ENCODE measurements at places on chromosomes 6 and 20.
A peak's percentile ranks its signal among the peaks of the same experiment; 100 is the strongest.

DNA sequence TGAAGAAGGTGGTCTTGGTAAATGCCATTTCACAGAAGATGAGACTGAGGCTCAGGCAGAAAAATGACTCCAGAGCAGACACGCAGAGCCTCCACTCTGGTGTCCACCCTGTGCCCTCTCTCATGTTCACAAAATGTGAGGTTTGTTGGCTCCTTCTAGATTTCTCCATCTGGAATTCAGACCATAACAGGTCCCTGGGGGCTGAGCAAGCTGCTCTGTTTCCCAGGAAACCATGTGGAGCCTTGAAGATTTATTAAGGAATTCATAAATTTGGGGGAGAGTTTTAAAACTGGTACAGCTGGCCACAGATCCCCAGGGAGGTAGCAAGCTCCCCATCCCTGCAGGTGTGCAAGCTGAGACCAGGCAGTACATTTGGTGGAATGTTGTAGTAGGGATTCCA lies 38.8 kb upstream of the SIRPA start:
- DNase-seq: no peak

DNA sequence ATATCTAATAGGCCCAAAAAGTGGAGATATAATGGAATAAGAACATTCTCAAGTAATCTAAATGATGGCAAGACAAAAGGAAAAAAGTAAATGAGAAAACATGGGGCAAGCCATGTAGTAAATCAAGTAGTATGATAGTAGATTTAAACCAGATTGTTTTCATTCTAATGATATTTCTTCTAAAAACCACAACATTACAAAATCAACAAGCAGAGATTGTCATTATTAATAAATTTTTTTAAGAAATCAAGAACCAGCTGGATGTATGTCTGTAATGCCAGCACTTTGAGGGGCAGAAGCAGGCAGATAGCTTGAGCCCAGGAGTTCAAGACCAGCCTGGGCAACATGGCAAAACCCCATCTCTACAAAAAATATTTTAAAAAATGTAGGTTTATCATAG lies 155.0 kb downstream of the RNGTT start:
- DNase-seq: no peak

DNA sequence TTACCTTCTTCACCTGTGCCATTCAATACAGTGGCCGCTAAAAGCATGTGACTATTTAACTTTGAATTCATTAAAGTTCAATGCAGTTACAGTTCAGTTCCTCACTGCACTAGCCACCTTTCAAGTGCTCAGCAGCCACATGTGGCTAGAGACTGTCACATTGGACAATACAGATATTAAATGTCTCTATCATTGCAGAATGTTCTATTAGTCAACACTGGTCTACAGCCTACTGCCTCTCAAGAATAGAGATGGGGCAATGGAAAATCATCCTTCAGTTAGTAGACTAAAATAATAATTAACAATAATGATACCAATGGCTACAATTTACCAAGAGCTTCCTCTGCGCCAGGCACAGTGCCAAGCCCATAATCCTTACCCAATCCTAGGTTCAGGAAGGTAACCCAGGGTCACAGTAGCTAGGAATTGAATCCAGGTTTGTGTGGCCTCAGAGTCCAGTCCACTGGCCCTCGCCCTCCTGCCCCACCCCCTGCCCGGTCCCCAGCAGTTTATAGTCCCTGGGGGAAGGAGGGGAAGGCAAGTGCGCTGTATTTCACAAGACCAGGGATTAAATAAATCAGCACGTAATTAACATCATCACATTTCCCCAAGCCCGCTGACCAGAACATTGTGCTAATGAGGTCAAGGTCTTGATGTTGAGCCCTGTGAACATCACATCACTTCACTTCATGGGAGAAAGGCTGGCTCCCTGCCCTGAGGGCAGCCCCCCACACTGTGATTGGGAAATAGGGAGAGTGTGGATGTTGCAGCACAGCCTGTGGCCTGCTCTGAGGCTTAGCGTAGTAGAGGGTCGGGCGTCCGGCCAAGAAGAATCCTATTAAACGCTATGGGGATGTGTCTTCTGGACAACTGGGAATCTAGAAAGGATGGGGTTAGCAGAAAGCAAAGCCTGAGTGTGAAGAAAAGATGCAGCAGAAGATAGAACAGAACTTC lies 147.2 kb downstream of the VEGFA start:
- DNase-seq: peak; percentile 74

- DNase-seq: no peak
Measured at GRCh38 chr6:110933912-110934311, 24.6 kb upstream of the GTF3C6 start.

- peak; percentile 48 for DNase-seq
Measured at GRCh38 chr6:81304466-81304865, 448.0 kb downstream of the TENT5A start.

DNA sequence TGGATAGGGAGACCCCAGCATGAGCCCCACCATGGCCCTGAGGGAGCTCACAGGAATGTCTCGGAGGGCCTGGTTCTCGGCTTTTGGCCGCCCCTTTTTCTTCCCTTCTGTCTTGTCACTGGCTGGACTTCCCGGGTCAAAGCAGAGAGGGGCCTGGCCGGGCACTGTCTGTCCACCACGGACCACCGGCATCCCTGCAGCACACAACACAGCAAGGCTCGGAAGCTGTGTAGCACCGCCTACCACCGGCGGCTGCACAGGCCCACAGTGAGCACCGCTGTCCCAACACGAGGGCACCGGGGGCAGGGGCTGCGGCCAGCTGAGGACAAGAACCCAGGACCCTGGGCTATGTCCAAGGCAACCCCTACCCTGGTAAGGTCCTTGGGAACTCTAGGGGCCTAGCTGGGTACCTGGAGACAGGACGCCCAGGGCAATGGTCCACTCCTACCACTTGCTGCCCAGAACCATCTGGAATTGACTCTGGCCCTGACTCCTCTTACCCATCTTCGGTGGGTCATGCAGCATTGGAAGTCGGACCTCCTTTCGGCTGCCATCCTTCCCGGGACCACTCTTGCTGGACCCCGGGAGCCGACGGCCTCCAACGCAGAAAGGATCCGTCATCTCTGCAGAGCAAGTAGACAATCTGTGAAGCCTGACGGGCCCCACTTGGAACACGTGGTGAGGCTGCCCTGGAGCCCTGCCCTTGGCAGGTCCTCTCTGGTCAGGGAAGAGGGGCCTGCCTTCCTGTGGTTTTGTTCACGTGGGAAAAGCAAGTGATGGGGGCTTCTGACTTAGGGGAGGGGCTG lies 2.2 kb downstream of the ZNF512B start:
- DNase-seq: no peak

- DNase-seq: no peak
Measured at GRCh38 chr6:94175465-94175864, 756.1 kb upstream of the EPHA7 start.

DNA sequence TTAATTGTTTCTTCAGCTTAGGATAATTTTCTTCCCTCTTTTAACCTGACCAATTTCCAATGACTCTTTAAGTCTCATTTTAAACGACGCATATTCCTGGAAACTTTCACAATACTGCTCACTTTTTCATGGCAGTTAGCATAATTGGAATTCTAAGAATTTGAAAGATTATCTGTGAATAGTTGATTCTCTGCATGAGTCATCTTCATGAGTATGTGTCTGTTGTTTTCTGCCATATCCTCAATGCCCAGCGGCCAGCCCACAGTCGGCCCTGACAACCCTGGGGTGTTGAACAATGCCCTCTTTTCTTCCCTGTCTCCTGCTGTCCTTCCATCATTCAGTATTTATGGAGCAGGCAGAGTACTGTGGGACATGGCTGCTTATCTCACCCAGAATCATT lies 554.2 kb downstream of the CDH26 start:
- peak; percentile 2 for DNase-seq

- peak; percentile 96 for DNase-seq
Measured at GRCh38 chr6:81938014-81938856, 185.8 kb upstream of the TENT5A start.

DNA sequence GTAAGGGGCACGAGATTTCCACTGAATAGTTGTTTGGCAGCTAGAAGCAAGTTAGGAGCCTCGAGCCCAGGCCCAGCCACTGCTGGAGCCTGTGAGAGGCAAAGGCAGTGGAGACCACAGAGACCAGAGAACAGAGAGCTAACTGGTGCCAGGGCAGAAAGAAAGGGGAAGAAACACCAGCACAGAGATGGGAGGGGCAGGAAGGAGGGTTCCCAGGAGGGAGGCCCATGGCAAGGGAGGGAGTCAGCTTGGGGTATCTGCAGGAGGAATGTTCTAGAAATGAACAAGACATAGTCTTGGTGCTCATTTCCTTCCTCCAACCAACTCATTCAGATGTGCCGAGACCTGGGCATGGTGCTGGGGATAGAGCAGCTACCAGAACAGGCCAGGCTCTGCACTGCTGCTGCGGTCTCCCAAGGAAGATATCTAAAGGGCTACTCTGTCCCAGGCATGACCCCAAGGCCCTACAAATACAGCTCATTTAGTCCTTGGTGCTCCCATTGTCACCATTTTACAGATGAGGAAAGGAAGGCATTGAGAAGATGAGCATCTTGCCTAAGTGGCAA lies 10.7 kb downstream of the ANGPT4 start:
- no peak for DNase-seq

DNA sequence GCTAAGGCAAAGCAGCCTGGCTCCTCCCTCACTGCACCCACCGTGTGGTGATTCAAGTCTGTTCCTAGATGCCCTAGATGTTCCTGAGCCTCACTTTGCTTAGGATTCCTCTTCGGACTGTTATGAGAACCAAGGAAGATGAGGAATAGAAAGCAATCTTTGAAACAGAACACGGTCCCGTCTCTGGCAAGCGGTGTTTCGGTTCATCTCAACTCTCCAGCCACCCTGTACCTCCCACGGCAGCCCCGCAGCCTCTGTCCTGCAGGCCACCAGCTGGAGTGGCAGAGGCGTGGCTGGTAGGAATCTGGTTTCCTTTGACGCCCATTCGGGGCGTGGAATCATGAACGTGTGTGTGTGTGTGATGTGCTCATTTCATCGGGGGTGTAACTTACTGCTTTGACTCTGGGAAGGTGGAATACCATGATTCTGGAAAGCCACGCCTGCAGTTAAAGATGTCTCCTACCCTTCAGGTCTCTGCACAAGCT lies 21.3 kb downstream of the PDE10A start:
- DNase-seq: no peak

- no peak for DNase-seq
Measured at GRCh38 chr6:168152306-168152963, 73.4 kb upstream of the FRMD1 start.

DNA sequence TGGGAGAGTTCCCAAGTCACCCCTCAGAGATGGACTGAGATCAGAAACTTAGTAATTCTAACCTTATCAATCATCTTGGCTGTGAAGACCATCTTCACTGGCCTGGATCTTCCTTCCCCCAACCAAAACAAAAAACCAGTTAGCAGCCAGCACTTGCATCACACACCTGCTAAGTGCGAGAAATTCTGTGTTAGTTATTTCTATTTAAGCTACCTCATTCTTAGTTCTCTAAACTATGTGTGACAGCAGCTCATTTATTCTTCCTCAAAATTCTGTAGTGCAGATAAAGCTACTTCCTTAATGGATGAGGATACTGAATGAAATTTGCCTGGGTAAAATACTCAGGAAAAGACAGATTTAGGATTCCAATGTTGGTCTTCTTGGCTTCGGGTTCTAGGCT lies 18.2 kb upstream of the TAGAP start:
- no peak for DNase-seq

DNA sequence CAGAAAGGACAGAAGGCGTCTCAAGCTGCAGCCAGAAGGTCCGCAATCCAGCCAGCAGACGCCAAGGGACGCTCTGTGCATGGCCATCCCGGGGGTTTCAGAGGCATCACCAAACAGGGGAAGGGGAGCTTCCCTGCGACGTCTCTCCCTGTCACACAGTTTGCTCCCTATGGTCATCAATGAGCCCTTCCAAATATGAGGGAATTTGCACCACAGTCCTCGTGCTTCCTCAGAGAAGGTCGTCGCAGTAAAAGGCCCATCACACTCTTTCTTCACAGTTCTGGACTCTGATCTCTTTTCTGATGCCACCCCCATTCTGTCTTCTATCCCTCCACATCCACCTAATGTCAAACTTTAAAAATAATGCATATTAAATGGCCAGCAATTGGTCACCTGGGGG lies 10.2 kb upstream of the FOXC1 start:
- no peak for DNase-seq

GRCh38 chr20:63056236-63057170 lies 49.7 kb upstream of the BHLHE23 start:
- DNase-seq: peak; percentile 26

GRCh38 chr6:150738092-150738629 lies 127.3 kb upstream of the MTHFD1L start:
- no peak for DNase-seq

- no peak for DNase-seq
Measured at GRCh38 chr6:18457065-18457737, 70.1 kb downstream of the RNF144B start.

DNA sequence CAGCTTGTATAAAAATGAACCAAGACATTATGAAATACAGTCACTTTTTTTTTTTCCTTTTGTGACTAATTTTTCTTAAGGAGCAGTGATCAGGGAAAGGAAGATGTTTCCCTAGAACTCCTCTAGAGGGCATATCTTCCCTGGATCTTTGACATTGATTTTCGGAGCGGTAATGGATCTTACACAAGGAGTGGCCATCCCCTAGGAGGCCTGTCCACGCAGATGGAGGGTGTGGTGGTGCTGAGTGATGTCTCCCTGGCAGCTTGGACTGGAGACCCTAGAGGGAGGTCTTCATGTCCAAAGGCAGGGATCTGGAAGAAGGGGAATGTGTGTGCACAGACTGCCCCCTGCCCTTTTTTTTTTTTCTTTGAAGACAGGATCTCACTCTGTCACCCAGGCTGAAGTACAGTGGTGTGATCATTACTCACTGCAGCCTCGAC lies 7.0 kb upstream of the KIFC1 start:
- peak; percentile 80 for DNase-seq

DNA sequence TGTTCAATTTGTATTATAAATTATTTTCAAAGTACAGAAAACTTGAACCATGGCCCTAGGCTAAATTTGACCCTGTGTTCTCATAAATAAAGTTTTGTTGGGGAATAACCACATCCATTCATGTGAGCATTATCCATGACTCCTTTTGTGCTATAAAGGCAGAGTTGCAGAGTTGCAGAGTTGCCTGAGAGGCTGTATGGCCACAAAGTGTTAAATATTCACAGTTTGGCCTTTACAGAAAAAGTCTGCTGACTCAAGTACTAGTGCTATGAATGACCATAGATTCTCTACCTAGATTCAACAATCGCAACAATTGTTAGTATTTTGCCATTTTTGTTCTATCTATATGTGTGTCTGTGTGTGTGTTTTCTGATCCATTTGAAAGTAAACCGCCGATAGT lies 46.2 kb upstream of the BEND3 start:
- no peak for DNase-seq

DNA sequence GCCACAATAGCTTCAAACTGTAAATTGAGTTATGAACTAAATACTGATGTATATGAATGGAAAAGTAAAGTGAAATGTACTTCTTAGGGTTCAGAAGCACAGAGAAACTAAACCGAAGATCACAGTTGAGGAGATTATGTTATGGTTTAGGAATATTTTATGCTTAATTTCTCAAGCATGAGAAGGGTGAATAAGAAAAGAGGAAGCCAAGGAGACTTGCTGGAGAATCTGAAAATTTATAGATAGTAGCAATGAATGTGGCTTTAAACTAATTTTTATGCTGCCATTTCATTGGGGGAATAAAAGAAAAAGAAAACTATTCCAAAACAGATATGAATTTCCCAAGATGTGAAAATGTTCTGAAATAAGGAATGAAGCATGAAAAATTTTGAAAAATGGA lies 5.6 kb downstream of the ANKS1A start:
- DNase-seq: no peak

All from cardiac fibroblast (primary cell).